ENCODE measurements at places on chromosomes 6 and 20. TPM values are rescaled to one million over a fixed set of nuclear protein-coding genes. Genes with fewer than 3 reads are reported as not detected.

The SLC17A3 gene
- 0.68 TPM for total RNA-seq

- H3K36me3 ChIP-seq: no peaks in the 10 kb centered on the region
- no peaks in the 10 kb centered on the region for H3K4me1 ChIP-seq
- DNase-seq: no peak
- H3K27me3 ChIP-seq: no peaks in the 10 kb centered on the region
Observed at GRCh38 chr20:41991412-41991811, 373.2 kb upstream of the CHD6 start.

The BAG2 gene
- 5.3 TPM for total RNA-seq

DNA sequence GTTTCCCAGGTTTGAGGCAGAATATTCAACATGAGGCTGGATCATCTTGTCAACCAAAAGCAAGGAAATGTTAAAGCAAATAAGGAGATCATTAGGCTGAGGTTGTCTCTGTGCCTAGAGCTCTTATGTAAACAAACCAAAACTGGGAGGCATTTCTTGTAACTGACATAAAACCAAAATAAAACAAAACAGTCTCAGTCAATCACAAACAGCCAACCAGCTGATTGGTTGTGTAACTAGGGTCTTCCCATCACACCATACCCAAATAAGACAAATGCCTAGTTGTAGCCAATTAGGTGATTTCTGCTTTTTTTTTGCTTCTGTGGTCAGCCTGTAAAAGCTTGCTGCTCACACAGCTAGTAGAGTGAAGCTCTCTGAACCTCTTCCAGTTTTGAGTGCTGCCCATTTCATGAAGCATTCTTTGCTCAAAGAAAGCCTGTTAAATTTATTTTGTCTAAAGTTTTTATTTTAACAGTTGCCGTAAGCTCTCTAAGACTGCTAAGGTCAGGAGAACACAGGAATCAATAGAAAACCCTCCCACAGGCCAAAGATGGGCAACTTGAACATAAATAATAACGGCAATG, 8.9 kb upstream of the FITM2 start:
- DNase-seq: no peak
- H3K36me3 ChIP-seq: no peaks in the 10 kb centered on the region
- no peak overlapping the region for H3K27ac ChIP-seq
- no peaks in the 10 kb centered on the region for H3K27me3 ChIP-seq
- H3K4me3 ChIP-seq: no peak overlapping the region

The TCF21 gene
- 4.8 TPM for total RNA-seq

Data from testis (tissue), 5 donors.